ENCODE measurements at places on chromosomes 16 and 17.

DNA sequence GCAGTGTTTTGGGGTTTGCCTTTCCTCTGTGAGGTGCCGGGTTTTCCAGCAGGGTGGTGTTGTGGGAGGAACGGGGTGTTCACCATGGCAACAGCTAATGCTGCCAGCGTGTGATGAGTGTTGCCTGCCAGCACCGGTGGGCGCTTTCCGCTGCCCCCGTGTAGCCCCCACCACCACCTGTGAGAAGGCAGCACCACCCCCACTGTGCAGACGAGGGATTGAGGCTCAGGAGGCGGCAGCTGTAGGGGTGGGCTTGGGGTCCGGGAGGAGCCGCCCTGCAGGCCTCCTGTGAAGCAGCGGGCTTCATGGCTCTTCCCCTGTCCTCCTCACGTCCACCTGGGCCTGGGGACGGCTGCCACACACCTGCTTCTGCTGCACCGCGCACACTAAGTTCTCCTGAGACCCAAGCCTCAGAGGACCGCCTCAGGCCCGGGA, 5.2 kb downstream of the RAB40C start:
- DNase-seq: no peak

- no peak for DNase-seq
Observed at GRCh38 chr16:27618606-27619327, 68.8 kb downstream of the KATNIP start.

GRCh38 chr16:4801051-4801961, 1.1 kb downstream of the ROGDI start:
- DNase-seq: no peak

- no peak for DNase-seq
Observed at GRCh38 chr17:15233022-15233805, 31.9 kb downstream of the PMP22 start.

GRCh38 chr17:76734080-76734840, 2.9 kb downstream of the SRSF2 start:
- no peak for DNase-seq

DNA sequence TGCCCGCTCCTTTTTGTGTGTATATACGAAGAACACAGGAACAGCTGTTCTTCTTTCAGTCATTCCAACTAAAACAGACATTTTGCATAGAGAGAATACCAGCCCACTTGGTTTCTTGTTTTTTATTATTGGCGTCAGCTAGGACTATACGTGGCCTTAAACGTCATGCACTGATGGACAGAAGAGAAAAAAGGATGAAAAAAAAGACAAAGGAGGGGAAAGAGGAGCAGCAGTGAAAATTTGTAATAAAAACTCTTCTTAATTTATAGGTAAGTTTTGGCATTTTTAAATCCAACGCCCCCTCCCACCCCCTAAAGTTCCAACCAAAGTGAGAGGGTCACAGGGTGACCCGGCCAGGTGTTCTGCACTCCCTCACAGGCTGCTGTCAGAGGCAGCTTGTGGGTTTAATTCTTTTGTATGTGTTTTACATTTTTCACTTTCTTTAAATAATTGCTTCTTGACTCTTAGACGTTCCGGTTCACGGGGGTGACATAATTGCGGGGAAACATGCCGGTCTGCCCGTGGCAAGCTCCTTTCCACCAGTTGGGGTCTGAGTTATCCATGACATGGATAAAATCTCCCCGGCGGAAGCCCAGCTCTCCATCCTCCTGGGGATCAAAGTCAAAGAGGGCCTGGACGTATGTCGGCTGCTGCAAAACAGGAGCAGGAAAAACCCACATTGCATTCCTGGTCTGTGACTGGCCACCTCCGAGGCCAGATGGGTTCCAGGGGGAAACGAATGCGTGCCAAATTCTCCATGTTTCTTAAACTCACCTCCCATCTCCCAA, 30.9 kb upstream of the SLC25A19 start:
- DNase-seq: no peak

DNA sequence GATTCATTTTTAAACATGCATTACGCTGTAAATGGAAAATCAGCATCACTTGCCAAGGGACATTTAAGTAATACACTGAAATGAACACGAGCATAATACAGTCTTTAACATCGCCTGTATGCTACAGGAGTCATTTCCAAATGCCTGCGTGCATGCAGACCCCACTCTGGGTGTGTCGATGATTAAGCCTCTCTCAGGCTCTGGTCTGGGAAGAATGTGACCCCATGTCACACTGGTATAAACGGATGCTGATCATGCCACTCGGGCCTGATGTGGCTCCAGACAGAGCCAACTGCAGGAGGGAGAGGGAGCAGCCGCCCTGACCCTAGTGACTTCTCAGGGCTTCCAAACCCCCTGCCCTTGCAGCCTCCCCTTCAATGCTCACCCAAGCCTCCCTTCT, 10.8 kb downstream of the EMP2 start:
- no peak for DNase-seq

DNA sequence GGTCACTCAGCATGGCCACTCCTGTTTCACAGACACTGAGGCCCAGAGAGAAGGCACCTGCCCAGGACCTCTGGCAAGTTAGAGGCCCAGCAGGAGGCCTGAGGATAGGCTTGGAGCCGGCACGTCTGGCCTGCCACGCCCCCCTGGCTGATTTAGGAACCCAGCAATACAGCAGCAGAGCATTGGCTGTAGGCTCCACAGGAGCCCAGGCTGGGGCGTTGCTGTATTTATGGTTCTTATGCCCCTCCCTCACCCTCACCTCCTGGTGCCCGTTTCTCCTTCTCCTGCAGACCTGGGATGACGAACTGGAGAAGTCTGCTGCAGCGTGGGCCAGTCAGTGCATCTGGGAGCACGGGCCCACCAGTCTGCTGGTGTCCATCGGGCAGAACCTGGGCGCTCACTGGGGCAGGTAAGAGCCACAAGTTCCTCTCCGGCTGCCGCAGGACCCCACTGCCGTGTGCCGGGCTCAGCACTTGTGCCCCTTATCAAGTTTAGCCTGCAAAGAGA, 25.8 kb downstream of the CRISPLD2 start:
- no peak for DNase-seq

DNA sequence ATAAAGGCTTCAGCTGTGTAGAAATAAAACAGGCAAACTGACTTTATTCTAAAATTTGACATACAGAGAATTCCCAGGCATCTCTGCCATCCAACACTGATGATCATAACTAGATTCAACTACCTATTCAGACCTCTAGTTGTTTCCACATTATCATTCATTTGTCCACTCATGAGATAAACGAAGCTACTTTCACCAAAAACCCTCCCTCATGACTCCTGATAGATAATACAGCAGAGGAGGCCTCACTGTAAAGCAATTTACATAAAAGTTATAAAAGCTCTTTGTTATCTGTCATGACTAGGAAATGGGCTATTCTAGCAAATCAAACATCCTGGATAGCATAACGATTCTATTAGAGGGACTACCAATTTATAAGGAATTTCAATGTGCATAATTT, 19.6 kb upstream of the RFFL start:
- no peak for DNase-seq

- DNase-seq: peak; percentile 41
Observed at GRCh38 chr17:81412490-81413093, 17.3 kb downstream of the BAHCC1 start.

DNA sequence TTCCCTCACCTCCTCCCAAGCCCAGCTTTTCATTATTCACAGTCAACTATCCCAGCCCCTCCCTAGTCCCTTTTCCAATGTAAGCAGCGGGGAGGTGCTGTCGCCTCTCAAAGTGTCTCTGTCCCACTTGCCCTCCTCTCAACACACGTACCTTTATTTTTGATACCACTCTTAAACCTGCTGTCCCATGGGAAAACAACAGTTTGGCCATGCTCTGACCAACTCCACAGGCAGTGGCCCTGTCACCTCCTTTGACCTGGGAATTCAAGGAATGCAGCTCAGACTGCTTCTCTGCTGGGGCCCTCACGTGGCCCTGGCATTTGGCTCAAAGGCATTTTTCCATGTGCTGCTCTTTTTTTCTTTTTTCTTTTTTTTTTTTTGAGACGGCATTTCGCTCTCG, 4.2 kb downstream of the LYRM9 start:
- DNase-seq: no peak

GRCh38 chr17:9969301-9969935, 64.3 kb upstream of the RCVRN start:
- DNase-seq: no peak

All from stimulated activated CD4-positive, alpha-beta T cell treated with anti-CD3 and anti-CD28 coated beads, Interleukin-12 subunit alpha, Interleukin-12 subunit beta, amount 100 ng/mL, for 4 hours (primary cell).